Tibial nerve (tissue), 4 donors: ENCODE measurements at places on chromosomes 7 and 10. TPM values are rescaled to one million over a fixed set of nuclear protein-coding genes. Genes with fewer than 3 reads are reported as not detected.
A peak's percentile ranks its signal among the peaks of the same experiment; 100 is the strongest.

MOGAT3 gene
- not detected for total RNA-seq

MYL10 gene
- total RNA-seq, result not detected

- no peak overlapping the region for H3K4me3 ChIP-seq
- no peaks in the 10 kb centered on the region for H3K27me3 ChIP-seq
- DNase-seq, result no peak
- no peaks in the 10 kb centered on the region for H3K4me1 ChIP-seq
Observed at GRCh38 chr7:15158141-15158810, 255.7 kb upstream of the DGKB start.

DNA sequence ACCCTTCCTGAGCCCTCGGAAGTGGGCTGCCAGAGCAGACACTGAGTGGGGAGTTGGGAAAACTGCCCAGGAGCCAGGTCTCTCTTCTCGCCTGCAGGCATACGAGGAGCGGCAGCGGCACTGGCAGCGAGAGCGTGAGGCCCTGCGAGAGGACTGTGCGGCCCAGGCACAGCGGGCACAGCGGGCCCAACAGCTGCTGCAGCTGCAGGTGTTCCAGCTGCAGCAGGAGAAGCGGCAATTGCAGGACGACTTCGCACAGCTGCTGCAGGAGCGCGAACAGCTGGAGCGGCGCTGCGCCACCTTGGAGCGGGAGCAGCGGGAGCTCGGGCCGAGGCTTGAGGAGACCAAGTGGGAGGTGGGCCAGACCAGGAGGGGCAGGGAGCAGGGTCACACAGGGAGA is 5.8 kb downstream of the LZTS2 start:
- H3K4me3 ChIP-seq, result no peak overlapping the region
- peaks cover 52% of the 10 kb centered on the region for H3K36me3 ChIP-seq
- H3K27me3 ChIP-seq, result no peaks in the 10 kb centered on the region
- H3K4me1 ChIP-seq, result peaks cover 33% of the 10 kb centered on the region

DNA sequence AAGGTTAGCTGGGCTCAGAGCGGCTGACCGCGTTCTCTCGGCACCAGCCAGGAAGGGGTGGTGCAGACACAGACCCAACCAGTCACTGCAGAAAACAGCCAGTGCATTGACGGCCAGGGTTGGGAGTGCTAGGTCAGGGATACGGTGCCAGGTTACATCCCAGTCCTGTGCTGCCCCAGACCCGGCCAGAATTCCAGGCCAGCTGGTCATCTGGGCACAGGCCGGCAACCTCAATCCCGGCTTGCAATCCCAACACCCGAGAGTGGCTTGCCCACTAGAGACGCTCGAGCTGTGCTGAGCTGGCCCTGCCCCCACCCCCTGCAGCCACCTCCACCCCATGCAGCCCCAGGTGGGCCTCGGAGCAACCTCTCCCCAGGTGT is 3.8 kb downstream of the PRAP1 start:
- no peak overlapping the region for H3K4me3 ChIP-seq
- H3K27ac ChIP-seq, result no peak overlapping the region
- DNase-seq, result no peak
- H3K4me1 ChIP-seq, result peaks cover 2% of the 10 kb centered on the region
- no peaks in the 10 kb centered on the region for H3K36me3 ChIP-seq

AFAP1L2 gene
- 117 TPM for total RNA-seq

DNA sequence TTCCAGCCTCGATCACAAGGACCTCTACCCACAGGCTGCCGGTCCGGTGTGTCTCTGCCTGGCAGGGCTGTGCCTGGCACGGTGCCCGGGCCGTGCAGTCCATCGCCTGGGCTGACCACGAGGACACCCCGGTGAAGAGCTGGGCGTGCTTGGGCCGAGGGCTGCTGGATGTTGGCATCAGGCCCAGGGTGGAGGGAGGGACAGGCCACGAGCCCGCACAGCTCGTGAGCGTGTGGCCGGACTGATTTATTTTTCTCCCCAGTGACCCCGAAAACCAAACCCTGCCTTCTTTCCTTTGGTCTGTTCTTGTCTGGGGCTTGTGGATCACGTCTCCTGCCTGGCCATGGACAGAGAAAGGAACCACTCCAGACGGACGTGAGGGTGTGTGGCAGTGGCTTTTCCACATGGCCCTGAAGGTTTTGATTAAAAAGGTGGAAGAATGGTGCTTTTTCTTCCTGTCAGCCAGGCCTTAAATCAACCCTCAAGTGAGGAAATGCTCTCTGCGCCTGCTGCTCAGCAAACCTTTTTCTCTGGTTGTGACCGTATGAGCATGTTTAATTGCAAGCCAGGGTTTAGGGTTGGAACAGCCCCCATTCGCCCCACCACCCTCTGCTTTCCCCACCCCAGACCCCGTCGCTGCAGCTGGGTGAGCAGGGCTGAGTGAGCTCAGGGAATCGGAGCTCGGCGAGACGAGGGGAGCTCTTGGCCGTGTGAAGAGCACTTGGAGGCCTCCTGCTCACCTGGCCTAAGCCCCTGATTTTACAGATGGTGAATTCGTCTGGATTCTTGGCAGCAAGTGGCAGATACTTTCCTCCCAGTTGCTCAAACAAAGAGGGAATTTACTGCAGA is 130.1 kb downstream of the RGS10 start:
- H3K36me3 ChIP-seq, result no peaks in the 10 kb centered on the region
- no peak overlapping the region for H3K4me3 ChIP-seq
- peaks cover 72% of the 10 kb centered on the region for H3K4me1 ChIP-seq
- H3K27ac ChIP-seq, result peak overlapping the region; percentile 80
- no peaks in the 10 kb centered on the region for H3K27me3 ChIP-seq

POMZP3 gene
- total RNA-seq, result 15.7 TPM

GRCh38 chr10:5963071-5963470 is 14.3 kb downstream of the IL15RA start:
- no peak overlapping the region for H3K4me3 ChIP-seq
- no peaks in the 10 kb centered on the region for H3K36me3 ChIP-seq
- no peak for DNase-seq
- no peaks in the 10 kb centered on the region for H3K4me1 ChIP-seq

UPK3BL2 gene
- total RNA-seq, result 3.8 TPM

- H3K4me1 ChIP-seq, result peaks cover 15% of the 10 kb centered on the region
- H3K4me3 ChIP-seq, result no peak overlapping the region
- no peak for DNase-seq
- H3K36me3 ChIP-seq, result no peaks in the 10 kb centered on the region
- no peaks in the 10 kb centered on the region for H3K27me3 ChIP-seq
Observed at GRCh38 chr10:5968037-5968680, 9.2 kb downstream of the IL15RA start.

GRCh38 chr10:50456719-50457118 is 167.0 kb downstream of the SGMS1 start:
- no peak overlapping the region for H3K4me3 ChIP-seq
- no peaks in the 10 kb centered on the region for H3K36me3 ChIP-seq
- no peak overlapping the region for H3K27ac ChIP-seq

DNA sequence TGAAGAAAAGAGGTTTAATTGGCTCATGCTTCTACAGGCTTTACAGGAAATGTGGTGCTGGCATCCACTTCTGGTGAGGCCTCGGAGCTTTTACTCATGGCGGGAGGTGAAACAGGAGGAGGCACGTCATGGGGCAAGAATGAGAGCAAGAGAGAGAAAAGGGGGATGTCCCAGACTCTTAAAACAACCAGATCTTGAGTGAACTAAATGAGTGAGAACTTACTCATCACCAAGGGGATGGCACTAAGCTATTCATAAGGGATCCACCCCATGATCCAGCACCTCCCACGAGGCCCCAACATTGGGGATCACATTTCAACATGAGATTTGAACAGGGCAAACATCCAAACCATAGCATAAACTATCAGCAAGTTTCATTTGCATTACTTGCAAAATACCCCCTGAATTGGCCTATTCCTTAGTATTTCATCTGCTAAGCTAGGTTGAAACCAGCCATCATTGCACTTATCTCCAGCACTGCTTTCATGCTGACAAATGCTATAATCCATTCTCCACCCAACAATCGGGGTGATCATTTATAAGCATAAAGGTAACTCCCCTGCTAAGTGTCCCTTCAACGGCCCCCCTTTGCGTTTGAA is 179.0 kb downstream of the NOC3L start:
- no peak for DNase-seq
- peaks cover 8% of the 10 kb centered on the region for H3K36me3 ChIP-seq
- peaks cover under 1% of the 10 kb centered on the region for H3K4me1 ChIP-seq
- H3K4me3 ChIP-seq, result no peak overlapping the region
- no peaks in the 10 kb centered on the region for H3K27me3 ChIP-seq

STAG3 gene
- total RNA-seq, result 4.2 TPM

DNA sequence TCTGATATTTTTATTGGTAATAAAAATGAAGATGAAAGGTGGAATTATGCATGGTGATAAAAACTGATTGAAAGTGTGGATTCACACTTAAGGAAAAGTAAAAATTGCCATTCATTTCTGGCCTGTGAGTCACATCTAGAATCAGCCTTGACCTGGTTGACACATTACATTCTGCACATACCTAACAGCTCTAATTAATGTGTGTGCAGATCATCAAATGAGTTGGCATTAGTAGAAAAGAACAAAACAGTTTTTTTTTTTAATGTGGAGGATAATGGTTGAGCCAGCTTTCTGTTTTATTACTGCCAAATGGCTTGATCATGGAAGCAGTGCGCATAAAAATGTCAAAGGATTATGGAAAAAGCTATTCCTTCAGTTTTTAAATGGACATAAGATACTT is 142.6 kb upstream of the TMEM196 start:
- no peak overlapping the region for H3K4me3 ChIP-seq
- no peaks in the 10 kb centered on the region for H3K4me1 ChIP-seq
- H3K27me3 ChIP-seq, result no peaks in the 10 kb centered on the region
- no peak for DNase-seq
- no peak overlapping the region for H3K27ac ChIP-seq

- H3K27ac ChIP-seq, result no peak overlapping the region
- no peak for DNase-seq
- H3K36me3 ChIP-seq, result no peaks in the 10 kb centered on the region
- no peaks in the 10 kb centered on the region for H3K4me1 ChIP-seq
- no peak overlapping the region for H3K4me3 ChIP-seq
Observed at GRCh38 chr10:49585387-49585786, 24.7 kb upstream of the SLC18A3 start.

- no peaks in the 10 kb centered on the region for H3K27me3 ChIP-seq
- no peak overlapping the region for H3K27ac ChIP-seq
- no peak overlapping the region for H3K4me3 ChIP-seq
- H3K36me3 ChIP-seq, result no peaks in the 10 kb centered on the region
- no peaks in the 10 kb centered on the region for H3K4me1 ChIP-seq
Observed at GRCh38 chr10:285216-285615, 150.0 kb downstream of the ZMYND11 start.

BTBD16 gene
- not detected for total RNA-seq

GRCh38 chr7:67453580-67454380 is 457.1 kb downstream of the TYW1 start:
- no peaks in the 10 kb centered on the region for H3K27me3 ChIP-seq
- H3K4me1 ChIP-seq, result no peaks in the 10 kb centered on the region
- no peaks in the 10 kb centered on the region for H3K36me3 ChIP-seq
- no peak for DNase-seq
- no peak overlapping the region for H3K4me3 ChIP-seq

GRCh38 chr7:50699143-50699542 is 83.6 kb downstream of the GRB10 start:
- no peaks in the 10 kb centered on the region for H3K4me1 ChIP-seq
- no peak overlapping the region for H3K27ac ChIP-seq
- no peaks in the 10 kb centered on the region for H3K36me3 ChIP-seq
- DNase-seq, result no peak
- H3K27me3 ChIP-seq, result no peaks in the 10 kb centered on the region
- no peak overlapping the region for H3K4me3 ChIP-seq

- H3K36me3 ChIP-seq, result no peaks in the 10 kb centered on the region
- no peak overlapping the region for H3K27ac ChIP-seq
- DNase-seq, result no peak
- H3K4me1 ChIP-seq, result no peaks in the 10 kb centered on the region
- no peaks in the 10 kb centered on the region for H3K27me3 ChIP-seq
- no peak overlapping the region for H3K4me3 ChIP-seq
Observed at GRCh38 chr7:17031906-17032551, 150.2 kb upstream of the AGR3 start.

MTERF1 gene
- total RNA-seq, result 4.3 TPM

- no peaks in the 10 kb centered on the region for H3K4me1 ChIP-seq
- H3K27me3 ChIP-seq, result no peaks in the 10 kb centered on the region
- no peak overlapping the region for H3K4me3 ChIP-seq
- no peak for DNase-seq
- H3K27ac ChIP-seq, result no peak overlapping the region
Observed at GRCh38 chr10:87706731-87707130, 47.1 kb downstream of the PAPSS2 start.

DNA sequence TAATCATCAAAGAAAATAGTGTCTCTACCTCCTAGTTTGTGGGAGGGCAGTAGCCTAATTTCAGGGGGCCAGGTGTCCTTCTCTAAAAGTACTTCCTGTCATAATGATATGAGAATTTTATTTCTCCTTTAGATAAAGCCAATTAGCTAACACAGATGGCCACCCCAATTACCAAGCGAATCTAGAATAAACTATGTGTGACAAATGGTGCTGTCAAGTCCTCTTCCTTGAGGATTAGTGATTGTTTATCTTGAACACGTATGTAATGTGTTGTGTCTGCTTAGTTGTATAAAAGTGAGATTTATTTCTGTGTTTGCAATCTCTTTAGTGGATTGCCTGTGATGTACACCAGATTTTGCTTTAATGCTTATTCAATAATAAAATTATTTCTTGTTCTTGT is 1120.0 kb downstream of the SORCS1 start:
- H3K36me3 ChIP-seq, result no peaks in the 10 kb centered on the region
- H3K4me1 ChIP-seq, result peaks cover 11% of the 10 kb centered on the region
- no peak for DNase-seq
- no peak overlapping the region for H3K27ac ChIP-seq
- H3K4me3 ChIP-seq, result no peak overlapping the region

DNA sequence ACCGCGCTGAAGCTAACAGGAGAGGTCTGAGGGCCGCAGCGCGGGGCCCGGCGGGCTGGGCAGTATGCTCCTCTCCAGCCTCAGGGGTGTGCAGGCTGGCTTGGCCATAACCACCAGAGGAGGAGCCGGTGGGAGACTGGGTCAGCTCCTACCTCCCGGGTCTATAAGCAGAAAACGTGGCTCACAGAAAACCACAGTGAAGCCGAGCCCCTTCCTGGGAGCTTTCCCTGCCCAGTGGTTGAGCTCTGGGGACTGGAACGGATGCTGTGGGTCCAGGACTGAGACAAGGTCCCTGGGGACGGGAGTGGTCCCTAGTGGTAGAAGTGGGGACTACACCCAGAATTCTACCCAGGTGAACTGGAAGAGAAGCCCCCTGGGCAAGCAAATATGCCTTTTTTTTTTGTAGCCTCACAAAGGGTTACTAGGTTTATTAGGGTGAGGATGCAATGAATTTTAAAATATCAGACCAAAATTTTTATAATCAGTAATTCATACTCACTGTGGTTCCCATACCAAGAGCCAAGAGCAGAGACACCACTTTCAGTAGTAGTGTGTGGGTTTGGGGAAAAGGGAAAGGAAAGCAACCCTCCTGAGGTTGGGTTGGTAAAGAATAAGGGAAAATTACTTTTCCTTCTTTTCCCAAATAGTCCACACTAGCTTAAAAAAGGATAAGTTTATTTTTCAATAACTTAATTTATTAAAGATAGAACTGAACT is 67.9 kb upstream of the PRKCQ start:
- H3K27me3 ChIP-seq, result no peaks in the 10 kb centered on the region
- H3K4me1 ChIP-seq, result no peaks in the 10 kb centered on the region
- no peaks in the 10 kb centered on the region for H3K36me3 ChIP-seq

CHN2 gene
- 4.2 TPM for total RNA-seq

GRCh38 chr10:117204316-117204715 is 7.0 kb downstream of the KCNK18 start:
- H3K36me3 ChIP-seq, result no peaks in the 10 kb centered on the region
- DNase-seq, result no peak
- no peak overlapping the region for H3K4me3 ChIP-seq
- H3K4me1 ChIP-seq, result no peaks in the 10 kb centered on the region
- no peaks in the 10 kb centered on the region for H3K27me3 ChIP-seq

HMX2 gene
- not detected for total RNA-seq
